A549 (cell line): ENCODE measurements at places on chromosomes 16 and 17. TPM values are rescaled to one million over a fixed set of nuclear protein-coding genes. Genes with fewer than 3 reads are reported as not detected.

The BTBD17 gene
- not detected in 3 replicates for polyA plus RNA-seq

The MT1H gene
- not detected in 3 replicates for polyA plus RNA-seq

- peak; percentile 94 for DNase-seq
These were observed 7.5 kb downstream of the EIF1 start for GRCh38 chr17:41695954-41696757.

GRCh38 chr16:88063211-88063773 is 112.1 kb downstream of the BANP start:
- no peak for DNase-seq

GRCh38 chr16:51041546-51041945 is 109.5 kb downstream of the SALL1 start:
- no peak for DNase-seq

DNA sequence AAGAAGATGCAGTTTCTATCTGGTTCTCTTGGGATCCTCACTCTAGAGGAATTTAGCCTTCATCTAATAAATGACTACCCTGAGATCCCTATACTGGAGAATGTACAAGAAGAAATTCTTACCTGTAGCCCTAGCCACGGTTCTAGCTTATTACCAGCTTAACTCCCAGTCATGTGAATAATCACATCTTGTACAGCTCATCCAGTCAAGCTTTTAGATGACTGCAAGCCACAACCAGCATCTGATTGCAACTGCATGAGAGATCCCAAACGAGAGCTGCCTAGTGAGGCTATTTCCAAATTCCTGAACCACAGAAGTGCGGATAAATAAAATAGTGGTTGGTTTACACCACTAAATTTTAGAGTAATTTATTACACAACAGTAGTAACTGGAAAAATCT is 196.0 kb upstream of the CPHXL start:
- DNase-seq = no peak

The CCDC154 gene
- 0.49 to 0.74 TPM (median 0.70 TPM) in 3 replicates for polyA plus RNA-seq

The BAIAP2 gene
- 23.9 to 30.4 TPM (median 27.5 TPM) in 3 replicates for polyA plus RNA-seq
